Cardiac muscle cell (in vitro differentiated cells and primary cell): ENCODE measurements at places on chromosomes 7 and 10.

DNA sequence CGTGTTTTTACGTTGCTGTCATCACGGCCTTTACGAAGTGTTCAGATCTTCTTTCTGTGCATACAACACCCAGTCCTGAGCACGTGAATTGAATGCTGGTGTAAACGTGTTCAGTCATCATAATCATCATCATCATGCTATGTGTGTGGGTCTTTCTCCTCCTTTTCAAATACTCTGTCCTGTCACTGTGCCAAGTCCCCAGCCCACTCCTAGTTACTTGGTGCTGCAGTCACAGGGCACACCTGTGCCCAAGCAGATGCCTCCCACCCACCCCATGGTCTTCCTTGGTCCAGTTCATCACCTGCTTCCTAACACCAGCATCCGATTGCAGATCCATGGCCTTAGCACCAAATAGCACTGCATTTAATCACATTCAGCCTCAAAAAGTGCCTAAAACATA lies 78.6 kb upstream of the MGMT start:
- no peak for DNase-seq

DNA sequence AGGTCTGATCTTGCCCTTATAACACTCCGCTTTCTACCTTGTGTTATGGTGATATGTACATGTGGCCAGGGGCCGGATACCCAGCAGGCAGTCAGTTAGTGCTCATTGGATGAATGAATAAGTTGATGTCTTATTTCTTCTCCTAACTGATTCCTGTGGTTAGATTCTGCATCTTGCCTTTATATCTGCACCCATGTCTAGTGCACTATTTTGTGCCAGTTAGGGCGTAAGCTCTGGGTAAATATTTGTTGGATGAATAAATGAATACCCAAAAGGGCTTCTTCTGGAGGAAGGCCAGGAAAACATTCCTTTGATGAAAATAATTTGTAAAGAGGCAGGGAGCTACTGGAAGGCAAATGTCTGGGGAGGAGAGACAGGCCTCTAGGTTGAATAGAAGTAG lies 148.2 kb downstream of the CHN2 start:
- DNase-seq, result no peak

- no peak for DNase-seq
Observed at GRCh38 chr10:44053391-44053790, 331.5 kb downstream of the CXCL12 start.

GRCh38 chr7:107850216-107850615 lies 40.8 kb upstream of the DLD start:
- DNase-seq, result no peak

- no peak for DNase-seq
Observed at GRCh38 chr7:51298912-51299311, 17.7 kb downstream of the COBL start.

DNA sequence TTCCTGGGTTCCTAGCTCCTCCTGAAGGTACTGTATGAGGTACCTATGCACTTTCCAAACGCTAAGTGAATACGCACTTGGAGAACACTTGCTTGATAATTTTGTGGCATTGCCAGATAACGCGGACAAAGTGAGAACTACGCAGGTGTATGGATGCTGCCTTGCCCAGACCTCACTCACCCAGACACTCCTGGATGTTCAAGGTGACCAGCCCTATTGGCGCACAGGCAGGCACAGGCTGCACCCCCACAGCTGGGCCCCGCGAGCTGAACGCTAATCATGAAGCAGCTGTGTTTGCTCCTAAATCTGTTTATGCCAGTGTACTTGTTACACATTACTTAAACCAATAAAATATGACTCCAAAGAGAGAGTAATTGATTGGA lies 27.3 kb downstream of the DIP2C start:
- DNase-seq, result no peak

DNA sequence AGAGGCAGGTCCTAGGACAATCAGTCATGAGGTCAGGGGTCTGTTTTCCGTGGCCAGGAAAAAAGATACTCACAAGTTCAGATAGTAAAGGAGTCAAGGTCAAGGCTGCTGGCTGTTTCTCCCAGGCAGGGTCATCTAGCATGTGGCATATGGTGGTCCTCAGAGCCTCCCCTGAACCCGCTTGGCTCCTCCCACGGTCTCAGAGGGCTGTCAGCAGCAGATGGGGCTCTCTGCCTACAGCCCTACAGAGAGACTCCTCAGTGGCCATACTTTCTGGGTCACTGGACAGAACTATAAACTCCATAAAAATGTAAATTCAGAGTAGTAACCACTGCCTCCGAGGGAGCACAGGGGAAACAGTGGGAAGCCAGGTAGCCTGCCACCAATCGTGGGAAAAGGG lies 11.3 kb upstream of the DRGX start:
- DNase-seq, result no peak

DNA sequence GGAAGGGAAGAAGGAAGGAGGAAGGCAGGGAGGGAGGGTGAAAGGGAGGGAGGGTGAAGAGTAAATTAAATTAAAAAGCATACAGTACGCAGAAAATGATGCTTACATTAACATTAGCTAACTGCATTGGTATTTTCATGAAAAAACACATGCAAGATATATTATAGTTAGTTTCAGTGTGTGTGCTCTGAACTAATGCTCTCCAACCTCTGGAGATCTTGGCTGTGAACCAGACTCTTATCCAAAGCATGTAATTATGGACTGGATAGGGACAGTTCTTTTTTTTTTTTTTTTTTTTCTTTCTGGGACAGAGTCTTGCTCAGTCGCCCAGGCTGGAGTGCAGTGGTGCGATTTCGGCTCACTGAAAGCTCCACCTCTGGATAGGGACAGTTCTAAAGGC lies 357.0 kb downstream of the FRMD4A start:
- peak; percentile 71 for DNase-seq

DNA sequence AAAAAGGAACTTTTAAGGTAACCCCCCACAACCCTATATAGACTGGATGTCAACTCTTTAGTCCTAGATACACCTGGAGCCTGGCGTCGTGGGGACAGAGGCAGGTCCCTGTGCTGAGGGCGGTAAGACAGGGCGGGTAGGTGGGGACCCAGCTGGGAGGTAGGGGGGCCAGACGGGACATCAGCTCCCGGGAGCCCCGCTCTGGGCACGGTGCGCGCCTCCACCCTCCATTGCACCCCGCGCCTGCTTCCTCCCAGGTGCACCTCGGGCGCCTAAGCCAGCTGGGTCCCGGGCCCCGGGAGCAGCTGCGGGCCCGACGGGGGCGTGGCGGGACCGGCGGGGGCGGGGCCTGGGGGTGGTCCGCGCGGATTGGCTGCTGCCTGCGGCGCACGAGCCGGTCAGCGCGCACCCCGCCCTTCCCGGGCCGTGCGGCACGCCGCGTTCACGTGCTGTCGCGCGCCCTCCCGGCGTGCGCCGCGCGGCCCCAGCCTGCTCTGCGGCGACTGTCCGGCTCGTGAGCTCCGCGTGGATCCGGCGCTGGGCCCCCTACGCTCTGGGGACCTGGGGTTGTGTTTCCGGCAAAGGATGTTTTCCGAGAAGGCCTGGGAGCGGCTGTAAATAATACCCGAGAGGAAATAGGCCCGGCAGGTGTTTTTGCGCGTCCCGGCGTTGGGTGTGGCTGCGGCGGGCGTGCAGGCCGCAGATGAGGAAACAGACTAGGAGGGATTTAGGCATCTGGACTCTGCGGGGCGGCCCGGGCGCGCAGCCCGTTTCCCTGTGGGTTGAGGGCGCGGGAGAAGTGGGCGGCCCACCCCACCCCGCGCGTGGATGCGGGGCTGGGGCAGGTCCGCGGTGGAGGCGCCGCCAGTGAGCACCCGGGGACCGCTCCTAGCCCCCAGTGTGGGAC lies 39.1 kb upstream of the PFKFB3 start:
- peak; percentile 93 for DNase-seq

- DNase-seq, result no peak
Observed at GRCh38 chr10:71409516-71410104, 12.9 kb downstream of the CDH23 start.

DNA sequence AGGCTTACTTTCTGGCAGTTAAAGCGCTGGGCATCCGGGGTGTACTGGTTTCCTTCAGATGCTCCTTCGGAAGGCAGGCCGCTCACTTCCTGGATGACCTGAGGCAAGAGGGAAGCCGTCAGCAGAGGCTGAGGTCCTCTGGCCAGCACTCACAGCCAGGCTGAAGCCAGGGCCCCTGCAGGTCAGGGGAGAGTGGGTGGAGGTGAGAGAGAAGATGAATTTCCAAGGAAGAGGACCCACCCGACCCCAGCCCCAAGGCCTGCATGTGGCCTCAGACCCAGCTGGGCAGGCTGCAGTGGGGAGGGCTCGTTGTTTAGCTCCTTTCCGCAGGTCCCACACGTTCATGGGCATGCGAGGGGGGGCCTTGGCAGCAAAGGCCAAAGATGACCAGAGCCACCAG lies 71.3 kb downstream of the VWA2 start:
- no peak for DNase-seq

DNA sequence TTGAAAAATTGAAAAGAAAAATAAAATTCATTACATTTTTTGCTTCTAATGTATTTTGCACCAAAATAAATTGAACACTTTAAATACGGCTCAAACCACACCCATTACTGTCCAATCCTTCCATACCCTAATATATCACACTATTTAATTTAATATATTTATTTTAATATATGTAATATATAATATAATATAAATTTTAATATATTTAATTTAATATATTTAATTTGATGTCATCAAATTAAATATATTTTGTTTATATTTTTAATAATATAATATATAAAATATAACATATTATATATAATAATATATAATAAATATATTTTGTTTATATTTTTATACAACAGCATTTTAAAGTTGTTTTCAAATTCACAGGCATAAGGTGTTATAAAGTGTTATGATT lies 15.7 kb upstream of the POU6F2 start:
- no peak for DNase-seq

- no peak for DNase-seq
Observed at GRCh38 chr10:46528171-46528671, 28.2 kb downstream of the GPRIN2 start.

- no peak for DNase-seq
Observed at GRCh38 chr7:134826105-134826504, 46.7 kb downstream of the CALD1 start.

DNA sequence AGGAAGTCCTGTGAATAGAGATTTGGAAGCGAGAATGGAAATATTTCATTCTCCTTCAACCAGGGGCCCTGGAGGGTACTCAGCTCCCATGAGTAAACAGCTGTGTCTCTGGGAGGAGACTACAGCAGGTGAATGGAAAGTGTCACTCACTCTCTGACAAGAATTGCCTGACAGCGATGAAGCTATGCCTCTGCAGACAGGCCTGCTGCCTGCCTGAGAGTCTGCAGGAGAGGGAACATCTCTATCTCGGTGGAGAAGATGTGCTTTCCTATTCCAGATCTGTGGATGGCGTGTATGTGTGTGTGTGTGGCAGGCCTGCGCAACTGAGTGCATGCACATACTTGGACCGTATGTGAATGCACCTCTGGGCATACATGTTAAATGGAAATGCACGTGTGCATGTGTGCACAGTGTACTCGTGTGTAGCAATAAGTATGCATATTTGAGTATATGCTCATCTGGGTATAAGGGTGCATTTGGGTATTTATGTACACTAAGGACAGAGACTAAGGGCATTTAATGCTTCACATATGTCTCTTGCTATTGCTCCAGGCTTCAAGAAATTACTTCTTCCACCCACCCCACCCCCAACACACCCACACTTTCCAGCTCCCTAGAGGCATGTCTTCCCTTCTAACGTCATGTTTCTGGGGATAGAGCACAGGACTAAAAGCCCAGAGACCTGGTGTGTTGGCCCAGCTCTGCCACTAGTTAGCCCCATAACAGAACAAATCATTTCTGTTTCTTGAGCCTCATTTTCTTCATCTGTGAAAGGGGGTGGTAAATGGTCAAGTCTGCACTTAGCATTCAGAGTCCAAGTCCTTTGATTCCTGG lies 4.6 kb upstream of the ADCYAP1R1 start:
- no peak for DNase-seq

- peak; percentile 99 for DNase-seq
Observed at GRCh38 chr10:129096065-129096984, 370.7 kb upstream of the MGMT start.

- no peak for DNase-seq
Observed at GRCh38 chr10:26046073-26046700, 112.2 kb downstream of the MYO3A start.

DNA sequence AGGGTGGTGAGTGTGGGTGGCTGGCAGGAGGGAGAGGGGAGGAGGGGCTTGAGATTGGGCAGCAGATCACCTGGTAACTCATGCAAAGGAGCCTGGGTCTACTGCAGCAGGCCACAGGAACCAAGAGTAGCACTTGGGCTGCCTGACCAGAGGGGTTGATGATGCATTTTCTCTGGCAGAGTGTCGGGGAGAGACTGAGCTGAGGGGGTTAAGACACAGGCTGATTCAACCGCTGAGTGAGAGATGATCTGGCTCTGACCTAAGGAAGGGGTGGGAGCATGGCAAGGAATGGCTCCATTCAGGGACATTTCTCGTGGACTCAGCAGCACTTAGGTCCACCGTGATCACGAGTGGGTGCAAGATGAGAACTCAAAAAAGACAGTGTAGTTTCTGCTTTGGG lies 115.5 kb upstream of the STK17A start:
- peak; percentile 31 for DNase-seq

DNA sequence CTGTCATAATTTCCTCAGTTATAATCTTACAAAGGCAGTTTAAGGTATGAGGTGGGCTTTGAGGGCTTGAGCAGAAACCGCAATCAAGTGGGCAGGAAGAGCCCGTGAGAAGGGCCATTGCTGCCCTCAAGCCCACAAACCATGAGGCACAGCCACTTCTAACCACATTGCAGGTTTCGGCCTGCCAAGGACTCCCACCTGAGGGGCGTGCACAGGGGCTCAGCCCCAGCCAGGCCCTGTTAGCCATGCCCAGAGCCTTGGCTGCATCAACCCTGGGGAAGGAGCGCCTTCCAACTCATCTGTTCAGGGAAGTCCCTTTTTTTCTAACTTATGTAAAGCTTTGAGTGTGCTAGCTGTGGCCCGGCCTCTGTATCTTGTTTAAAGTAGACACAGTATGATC lies 5.9 kb upstream of the FFAR4 start:
- DNase-seq, result no peak

GRCh38 chr10:71438761-71439160 lies 42.0 kb downstream of the CDH23 start:
- no peak for DNase-seq

DNA sequence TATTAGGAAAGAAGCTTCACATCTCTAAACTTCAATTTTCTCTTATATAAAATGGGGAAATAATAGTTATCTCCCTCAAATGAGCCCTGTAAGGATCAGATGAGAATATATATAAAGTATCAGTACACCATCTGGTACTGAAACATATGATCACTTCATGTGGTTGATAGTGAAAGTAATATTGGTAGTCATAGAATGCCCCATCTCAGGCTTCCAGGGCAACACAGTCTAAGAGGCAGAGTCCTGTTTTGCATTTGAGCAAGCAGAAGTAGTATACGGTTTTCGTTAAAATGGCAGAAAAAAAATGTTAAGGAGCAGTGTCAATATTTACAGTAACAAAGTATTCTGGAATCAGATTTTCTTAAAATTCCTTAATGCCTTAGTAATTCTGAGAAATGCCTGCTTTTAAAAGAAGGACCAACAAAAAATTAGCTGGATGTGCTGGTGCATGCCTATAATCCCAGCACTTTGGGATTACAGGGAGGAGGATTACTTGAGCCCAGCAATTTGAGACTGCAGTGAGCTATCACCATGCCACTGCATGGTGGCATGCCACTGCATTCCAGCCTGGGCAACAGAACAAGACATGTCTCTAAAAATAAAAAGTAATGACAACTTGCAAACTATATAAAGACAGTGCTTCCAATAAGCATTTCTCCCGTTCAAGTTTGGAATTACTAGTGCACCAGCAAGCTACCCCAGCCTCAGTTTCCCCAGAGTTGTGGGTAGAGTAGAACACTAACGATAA lies 19.8 kb downstream of the KBTBD2 start:
- no peak for DNase-seq
